Hematopoietic multipotent progenitor cell (in vitro differentiated cells): ENCODE measurements at places on chromosomes 7 and 10. TPM values are rescaled to one million over a fixed set of nuclear protein-coding genes. Genes with fewer than 3 reads are reported as not detected.

GRCh38 chr7:46812101-46812675, 769.7 kb downstream of the TNS3 start:
- DNase-seq, result no peak

GRCh38 chr7:116148626-116149025, 61.7 kb upstream of the TES start:
- no peak for DNase-seq

The IGFBP1 gene
- under 0.01 TPM for total RNA-seq

- no peak for DNase-seq
Observed at GRCh38 chr7:155084969-155085368, 14.8 kb downstream of the HTR5A start.

- DNase-seq, result no peak
Observed at GRCh38 chr10:95211606-95212279, 17.7 kb downstream of the ACSM6 start.

The ACTL6B gene
- total RNA-seq, result not detected

DNA sequence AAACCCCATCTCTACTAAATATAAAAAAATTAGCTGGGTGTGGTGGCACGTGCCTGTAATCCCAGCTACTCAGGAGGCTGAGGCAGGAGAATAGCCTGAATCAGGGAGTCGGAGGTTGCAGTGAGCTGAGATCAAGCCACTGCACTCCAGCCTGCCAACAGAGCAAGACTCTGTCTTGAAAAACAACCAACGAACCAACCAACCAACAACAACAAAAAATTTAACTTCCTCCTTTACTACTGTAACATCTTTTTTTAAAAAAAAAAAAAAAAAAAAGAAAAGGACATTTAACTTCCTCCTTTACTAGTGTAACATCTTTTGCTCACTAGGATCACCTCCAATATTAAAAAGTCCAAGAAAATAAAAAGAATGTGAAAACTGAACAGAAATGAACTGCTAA, 92.3 kb upstream of the TMEM168 start:
- DNase-seq, result peak; percentile 67

GRCh38 chr7:13476881-13477444, 512.5 kb downstream of the ETV1 start:
- no peak for DNase-seq
